ENCODE measurements at places on chromosomes 5 and 9.
A peak's percentile ranks its signal among the peaks of the same experiment; 100 is the strongest.

GRCh38 chr5:152527358-152528052 is 122.4 kb upstream of the NMUR2 start:
- DNase-seq, result no peak

- no peak for DNase-seq
Observed at GRCh38 chr9:128899566-128900322, 17.8 kb downstream of the LRRC8A start.

DNA sequence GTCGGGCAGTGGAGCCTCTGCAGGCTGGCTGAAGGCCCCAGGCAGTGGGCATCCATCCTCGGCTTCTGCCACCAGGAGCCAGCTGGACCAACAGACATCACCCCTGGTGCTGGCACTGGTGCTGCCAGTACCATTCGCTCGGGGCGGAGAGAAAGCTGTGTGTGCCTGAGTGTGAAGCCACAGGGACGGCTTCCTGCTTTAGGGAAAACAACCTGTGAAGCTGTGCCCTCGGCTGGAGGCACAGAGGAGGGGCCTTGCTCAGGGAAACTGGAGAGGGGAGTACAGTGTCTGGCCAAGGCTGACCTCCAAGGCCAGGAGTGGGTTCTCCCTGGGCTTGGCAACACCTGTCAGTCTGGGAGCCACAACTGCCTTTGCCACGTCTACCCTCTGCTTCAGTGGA is 38.3 kb downstream of the NEK6 start:
- no peak for DNase-seq

- DNase-seq, result no peak
Observed at GRCh38 chr9:12735665-12736064, 39.2 kb upstream of the LURAP1L start.

DNA sequence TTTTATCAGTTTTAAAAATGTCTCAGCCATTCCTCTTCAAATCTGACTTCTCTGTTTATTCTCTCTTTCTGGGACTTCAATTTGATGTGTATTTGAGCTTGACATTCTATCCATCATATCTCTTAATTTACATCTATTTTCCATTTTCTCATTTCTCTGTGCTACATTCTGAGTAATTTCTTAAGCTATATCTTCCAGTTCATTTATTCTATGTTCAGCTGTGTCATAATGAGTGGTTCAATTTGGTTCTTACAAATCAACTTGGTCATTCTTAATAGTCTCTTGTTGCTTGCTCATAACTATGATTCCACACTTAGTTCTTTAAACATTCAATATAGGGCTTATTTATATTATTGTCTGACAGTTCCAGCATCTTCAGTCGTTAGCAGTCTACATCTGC is 16.9 kb downstream of the CKMT2 start:
- no peak for DNase-seq

DNA sequence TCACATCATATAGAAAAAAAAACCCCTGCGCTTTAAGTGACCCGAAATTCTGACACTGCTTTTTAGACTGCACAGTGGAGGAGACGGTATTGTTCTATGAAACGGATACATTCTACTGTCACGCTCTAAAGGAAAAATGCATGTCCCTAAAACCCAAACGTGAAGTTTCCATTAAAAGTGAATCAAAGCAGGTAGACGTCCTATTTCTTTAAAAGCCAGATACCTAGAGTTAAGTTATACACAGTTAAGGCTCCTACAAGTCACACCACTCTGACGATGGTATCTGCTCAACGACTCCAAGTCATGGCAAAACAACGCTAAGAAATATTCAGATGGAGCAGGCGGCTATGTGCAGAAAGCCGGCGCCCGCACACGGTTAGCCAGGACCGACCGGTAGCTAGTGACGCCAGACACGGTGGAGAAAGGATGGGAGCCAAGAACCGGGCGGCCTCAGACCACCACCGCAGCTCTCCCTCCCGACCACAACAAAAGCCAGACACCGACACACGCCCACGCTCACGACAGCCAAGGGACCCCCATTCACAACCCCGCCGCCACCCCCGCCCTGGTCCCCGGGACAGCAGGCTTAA is 734 bp downstream of the SKP1 start:
- peak; percentile 26 for DNase-seq

- no peak for DNase-seq
Observed at GRCh38 chr5:141479776-141480175, 4.0 kb downstream of the PCDHGC3 start.

GRCh38 chr5:56951126-56951945 is 587 bp downstream of the MIER3 start:
- peak; percentile 78 for DNase-seq

Measured in SK-N-DZ (cell line).